ENCODE measurements at places on chromosomes 6 and 20. TPM values are rescaled to one million over a fixed set of nuclear protein-coding genes. Genes with fewer than 3 reads are reported as not detected.

DNA sequence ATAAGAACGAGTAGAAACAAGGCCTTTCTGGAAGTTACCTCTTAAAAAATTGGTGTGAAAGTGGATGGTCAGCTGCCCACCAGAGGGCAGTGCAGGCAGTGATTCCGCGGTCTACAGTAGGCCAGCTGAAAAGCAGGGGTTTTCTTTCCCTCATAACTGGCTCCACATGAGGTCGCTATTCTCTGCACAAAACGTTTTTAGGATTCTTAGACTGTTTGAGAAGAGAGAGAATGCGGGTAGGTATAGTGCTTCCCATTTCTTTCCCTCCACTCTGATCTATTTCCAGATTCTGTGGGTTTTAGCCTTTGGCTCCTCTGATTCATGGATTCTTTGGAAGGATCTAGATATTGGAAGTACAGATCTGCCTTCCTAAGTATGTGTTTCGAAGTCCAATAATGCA, 14.2 kb downstream of the FIG4 start:
- peak; percentile 83 for DNase-seq

DNA sequence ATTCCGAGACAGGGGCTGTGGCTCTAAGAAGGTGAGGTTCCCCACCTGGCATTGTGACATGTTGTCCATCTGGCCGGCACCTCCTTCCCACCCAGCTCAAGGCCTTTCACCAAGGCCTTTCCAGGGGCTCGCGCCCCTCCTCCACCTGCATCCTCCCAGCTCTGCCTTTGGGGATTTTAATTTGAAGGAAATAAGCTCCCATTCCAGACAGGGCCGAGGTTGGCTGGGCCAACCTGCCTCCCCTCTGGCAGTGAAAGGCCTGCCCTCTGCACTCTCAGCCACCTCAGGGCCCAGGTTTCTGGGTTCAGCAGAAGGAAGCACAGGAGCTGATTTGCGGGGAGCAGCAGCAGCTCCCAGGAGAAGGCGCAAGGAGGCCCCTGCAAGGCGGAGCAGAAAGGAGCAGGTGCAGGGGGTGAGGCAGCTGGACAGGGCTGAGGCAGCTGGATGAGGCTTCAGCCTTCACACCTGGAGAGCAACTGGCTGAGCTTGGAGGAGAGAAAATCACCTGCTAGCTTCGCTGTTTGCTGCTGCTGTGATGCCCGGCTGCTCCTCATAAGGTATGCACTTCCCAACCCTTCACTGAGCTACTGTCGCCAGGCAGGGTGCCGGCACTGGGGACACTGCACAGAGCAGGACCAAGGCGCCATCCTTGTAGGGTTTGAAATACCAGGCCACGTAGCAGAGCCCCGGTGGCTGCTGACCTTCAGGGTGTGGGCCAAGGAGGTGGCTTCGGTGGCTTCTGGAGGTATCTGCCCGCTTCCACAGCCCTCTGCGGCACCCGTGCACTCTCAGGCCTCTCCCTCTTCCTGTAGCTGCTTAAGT, 147.0 kb downstream of the SYNDIG1 start:
- DNase-seq: no peak

GRCh38 chr20:54475334-54476168, at the start of gene DOK5:
TSS of gene DOK5 (plus strand) at chr20:54475593. CDS start at chr20:54475947, 354 bp downstream.
- DNase-seq: peak; percentile 4

DNA sequence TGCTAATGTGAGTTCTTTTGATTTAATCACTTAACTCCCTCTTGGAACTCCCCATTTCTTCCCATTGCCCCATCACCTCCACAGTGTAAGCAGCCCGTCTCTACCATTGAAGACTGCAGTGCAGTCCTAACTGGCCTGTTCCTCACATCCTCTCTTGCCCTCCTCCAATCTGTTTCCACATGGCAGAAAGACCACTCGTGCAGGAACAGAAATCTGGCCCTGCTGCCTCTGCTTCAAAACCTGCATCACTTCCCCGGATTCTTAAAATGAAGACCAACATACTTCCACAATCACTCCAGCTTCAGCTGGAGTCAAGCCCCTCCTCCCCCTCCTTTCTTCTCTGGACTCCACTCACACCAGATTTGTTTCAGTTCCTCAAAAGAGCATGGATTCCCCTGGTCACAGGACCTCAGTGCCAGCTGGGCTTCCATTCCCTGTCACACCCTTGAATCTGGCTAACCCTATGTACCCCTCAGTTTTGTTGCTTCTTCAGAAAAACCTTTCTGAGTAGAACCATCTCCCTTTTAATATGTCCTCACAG, 802.3 kb downstream of the MAFB start:
- no peak for DNase-seq

GRCh38 chr6:46513533-46513932, 22.3 kb upstream of the RCAN2 start:
- no peak for DNase-seq

PRPF6 gene
- 60.4 TPM for total RNA-seq

DNA sequence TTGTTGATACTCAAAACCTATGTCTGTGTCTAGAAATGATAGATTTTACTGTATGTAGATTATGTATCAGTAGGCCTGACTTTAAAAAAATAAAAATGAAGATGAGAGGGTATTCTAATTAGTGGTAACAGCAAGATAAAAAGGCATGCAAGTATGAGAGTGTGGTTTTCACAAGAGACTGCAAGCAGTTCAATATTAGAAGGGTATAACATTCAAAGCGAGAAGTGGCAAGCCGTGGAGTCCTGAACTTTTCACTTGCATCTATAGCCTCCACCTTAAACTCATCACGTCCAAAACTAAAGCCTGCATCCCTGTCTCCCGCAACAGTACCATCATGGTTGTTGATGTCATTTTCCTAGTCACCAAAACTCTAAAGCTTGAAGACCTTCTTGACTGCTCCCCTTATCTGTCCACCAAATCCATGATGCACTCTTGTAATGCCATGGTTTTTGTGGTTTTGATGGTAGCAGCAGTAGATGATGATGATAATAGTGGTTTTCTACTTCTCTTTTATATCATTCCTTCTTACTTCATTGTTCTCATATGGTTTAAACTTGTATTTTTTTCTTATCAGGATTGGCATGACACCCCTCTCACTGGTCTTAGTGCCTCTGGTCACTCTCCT, 9.2 kb upstream of the CGA start:
- DNase-seq: no peak

Measured in LHCN-M2 (cell line).